PC-3 (cell line): ENCODE measurements at places on chromosomes 7 and 10. TPM values are rescaled to one million over a fixed set of nuclear protein-coding genes. Genes with fewer than 3 reads are reported as not detected.
A peak's percentile ranks its signal among the peaks of the same experiment; 100 is the strongest.

- no peak for DNase-seq
Observed at GRCh38 chr10:78905957-78906308, 162.8 kb upstream of the ZMIZ1 start.

DNA sequence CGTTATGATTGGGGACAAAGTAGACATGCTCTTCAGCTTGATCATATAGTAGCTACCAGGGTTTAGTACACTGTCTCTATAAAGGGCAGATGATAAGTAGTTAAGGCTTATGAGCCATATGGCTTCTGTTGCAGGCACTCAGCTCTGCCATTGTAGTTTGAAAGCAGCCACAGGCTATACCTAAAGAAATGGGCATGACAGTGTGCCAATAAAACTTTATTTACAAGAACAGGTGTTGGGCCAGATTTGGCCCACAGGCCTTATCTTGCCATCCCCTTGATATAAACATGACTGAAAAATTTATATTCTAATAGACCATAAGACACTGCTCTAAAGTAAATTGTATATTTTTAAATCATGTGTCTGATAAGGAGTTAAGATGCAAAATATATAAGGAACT, 36.6 kb downstream of the GRK5 start:
- no peak for DNase-seq

GRCh38 chr7:154680894-154681659, 321.8 kb downstream of the PAXIP1 start:
- DNase-seq, result no peak

- peak; percentile 84 for DNase-seq
Observed at GRCh38 chr7:142385491-142386340, 127.9 kb upstream of the PRSS58 start.

DNA sequence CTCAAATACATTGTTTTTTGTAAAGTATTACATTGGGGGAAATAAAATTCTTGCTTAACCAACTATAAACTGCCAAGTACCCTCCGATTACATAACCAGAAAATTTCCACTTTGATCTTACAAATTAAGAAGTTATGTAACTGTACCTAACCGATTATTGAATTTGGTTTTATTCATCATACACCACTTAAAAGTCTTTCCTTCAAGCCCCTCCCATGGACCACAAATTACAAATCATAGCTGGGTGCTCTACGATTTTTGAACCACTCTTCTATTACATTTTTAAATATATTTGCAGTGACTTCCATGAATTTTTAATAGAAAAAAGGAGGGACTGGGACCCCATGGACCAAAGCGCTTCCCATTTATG, 630 bp downstream of the ZNF680 start:
- DNase-seq, result peak; percentile 7

GRCh38 chr7:90701771-90702170, 105.7 kb downstream of the CDK14 start:
- DNase-seq, result no peak

GRCh38 chr10:4561296-4561695, 264.7 kb upstream of the AKR1E2 start:
- DNase-seq, result no peak

DNA sequence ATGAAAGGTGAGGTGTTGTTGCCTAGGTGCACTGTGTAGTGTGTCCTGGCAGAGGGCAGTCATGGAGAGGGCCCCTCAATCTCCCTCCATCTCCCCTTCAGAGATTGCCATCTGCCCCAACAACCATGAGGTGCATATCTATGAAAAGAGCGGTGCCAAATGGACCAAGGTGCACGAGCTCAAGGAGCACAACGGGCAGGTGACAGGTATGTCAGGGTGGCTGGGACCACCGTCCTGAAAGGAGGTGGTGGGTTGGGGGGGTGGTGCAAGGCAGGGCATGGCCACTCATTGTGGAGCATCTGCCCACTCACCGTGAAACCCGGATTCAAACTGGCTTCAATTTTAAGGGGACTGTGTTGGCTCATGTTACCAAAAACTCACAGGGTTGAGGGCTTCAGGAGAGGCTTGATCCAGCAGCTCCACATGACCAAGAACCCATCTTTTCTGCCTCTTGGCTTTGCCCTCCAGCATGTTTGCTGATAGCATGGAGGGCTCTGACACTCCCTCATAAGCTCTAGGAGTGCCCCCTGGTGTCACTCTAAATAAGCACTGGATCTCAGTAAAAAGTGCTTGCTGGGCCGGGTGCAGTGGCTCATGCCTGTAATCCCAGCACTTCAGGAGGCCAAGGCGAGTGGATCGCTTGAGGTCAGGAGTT, 12.2 kb downstream of the ARPC1B start:
- DNase-seq, result peak; percentile 48

The RBP4 gene
- total RNA-seq, result 4.4 and 8.5 TPM in 2 replicates

The LRRC61 gene
- 15.1 and 16.4 TPM in 2 replicates for total RNA-seq

The RPEL1 gene
- not detected in 2 replicates for total RNA-seq
